ENCODE measurements at places on chromosomes 13 and 19.

DNA sequence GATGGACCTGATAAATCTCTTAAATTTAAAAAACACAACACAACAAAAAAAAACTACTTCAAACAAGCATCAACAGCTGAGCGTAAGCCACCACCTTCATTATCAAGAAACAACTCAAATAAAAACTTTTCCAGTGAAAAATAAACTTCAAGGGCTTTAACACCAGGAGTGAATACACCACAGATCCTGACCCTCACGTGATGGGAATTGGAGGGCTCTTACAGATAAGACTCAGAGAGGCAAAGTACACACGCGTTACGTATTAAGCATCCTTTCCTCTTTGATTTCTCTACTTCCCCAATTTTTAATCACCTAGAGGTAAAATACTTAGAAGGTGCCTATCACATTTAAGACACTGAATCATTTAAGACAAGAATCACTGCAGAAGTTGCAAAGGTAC, 573 bp upstream of the STARD13 start:
- no peak for DNase-seq

DNA sequence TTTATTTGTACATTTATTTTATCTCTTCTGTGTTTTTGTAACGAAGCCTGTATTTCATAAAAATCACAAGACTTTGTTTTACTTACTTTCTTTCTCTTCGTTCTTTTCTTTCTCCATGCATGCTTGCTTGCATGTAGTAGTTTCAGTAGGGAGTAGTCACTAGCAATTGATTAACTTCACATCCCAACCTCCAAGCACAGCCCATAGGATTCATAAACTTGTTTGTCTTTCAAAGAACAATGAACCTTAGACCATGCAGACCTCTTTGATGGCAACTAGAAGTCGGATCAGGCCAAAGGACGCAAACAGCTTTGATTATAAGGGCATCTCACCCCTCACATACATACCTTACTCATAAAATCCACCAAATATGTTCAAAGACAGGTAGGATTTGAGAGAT, 3.1 kb upstream of the PRR20A start:
- no peak for DNase-seq

- DNase-seq, result no peak
Observed at GRCh38 chr13:42751693-42752092, 29.7 kb upstream of the FAM216B start.

DNA sequence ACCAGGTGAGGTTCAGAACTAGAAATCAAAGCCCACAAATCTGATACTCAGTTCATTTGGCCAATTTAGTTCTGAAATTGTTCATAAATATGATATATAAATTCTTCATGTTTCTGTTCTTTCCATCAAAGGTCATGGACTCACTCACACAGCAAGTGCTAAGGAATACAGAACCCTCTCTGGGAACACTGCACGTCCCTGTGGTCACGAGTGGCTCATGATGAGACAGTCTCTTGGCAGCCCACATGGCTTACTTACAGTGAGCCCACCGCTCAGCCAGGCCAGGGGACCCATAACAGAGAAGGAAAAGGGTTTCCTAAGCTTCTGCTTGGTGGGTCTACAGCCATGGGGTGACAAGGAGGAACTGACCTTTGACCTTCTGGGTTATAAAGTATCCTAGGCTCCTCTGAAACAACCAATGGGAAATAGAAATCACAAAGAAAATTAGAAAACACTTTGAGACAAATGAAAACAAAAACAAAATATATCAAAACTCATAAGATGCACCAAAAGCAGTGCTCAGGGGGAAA, 67.4 kb downstream of the CDADC1 start:
- no peak for DNase-seq

DNA sequence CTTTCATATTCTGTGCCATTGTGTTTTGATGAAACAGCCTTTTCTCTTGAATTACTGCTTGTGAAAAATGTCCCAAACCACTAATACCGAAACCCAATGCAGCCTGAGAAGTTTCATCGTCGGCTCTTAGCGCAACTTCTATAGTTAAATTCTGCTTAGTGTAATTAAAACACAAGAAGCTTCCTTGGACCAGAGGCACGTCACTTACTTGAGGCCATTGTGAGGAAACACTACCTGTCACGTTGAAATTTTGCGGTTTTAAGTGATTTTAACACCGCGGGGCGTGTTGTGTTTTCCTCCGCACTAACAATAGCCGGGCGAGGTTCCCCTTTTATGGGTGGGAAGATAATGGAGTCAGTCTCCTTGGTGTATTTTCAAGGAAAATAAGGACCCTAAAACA, 70.9 kb downstream of the GGACT start:
- DNase-seq, result no peak

- DNase-seq, result no peak
Observed at GRCh38 chr13:58838615-58839014, 1207.1 kb downstream of the PCDH17 start.

DNA sequence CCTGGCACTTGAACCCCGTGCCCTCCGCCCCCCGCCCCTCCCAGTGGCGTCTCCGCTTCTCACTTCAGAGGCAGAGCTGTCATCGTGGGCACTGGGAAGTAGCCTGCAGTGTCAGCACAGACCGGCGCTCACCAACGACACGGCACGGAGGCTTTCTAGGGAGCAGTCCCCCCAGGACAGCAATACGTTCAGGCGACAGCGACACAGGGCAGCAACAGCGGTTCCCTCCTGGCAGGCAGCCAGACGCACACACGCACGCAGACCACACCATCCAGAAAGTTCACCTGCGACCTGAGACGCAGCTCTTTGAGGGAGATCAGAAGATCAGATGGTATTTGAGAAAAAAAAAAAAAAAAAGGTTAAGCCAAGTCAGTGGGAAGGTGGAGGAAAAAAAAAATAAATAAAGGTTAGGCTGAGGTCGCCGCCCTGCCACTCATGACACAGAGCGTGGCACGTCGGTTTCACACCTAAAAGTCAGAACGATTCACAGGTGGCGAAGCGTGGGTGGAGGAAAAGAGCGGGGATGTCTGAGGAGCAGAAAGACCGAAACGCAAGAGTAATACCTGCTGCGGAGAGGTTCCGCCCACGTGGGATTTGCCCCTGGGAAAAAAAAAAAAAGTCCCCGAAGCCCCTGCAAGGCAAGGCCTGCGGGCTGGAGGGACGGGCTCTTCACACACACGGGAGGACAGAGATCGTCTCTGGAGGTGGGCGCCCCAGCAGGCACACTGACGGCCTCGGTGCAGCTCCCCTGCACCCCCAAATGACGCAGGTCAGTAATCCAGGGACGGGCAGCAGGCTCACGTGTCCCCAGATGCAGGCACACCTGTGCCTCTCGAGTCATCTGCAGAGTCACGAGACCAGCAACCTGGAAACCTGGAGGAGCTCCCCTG, 94.5 kb downstream of the GNG7 start:
- DNase-seq, result peak; percentile 90

GRCh38 chr19:39847525-39847924, 1.3 kb upstream of the FBL start:
- DNase-seq, result no peak

GRCh38 chr13:41457589-41458186, 338 bp downstream of the RGCC start:
- peak; percentile 76 for DNase-seq

- DNase-seq, result no peak
Observed at GRCh38 chr13:66528180-66528579, 702.0 kb downstream of the PCDH9 start.

GRCh38 chr13:99356262-99357091, 49.3 kb upstream of the GPR183 start:
- peak; percentile 74 for DNase-seq

GRCh38 chr13:52845766-52846566, 2.5 kb downstream of the PCDH8 start:
- DNase-seq, result peak; percentile 72

DNA sequence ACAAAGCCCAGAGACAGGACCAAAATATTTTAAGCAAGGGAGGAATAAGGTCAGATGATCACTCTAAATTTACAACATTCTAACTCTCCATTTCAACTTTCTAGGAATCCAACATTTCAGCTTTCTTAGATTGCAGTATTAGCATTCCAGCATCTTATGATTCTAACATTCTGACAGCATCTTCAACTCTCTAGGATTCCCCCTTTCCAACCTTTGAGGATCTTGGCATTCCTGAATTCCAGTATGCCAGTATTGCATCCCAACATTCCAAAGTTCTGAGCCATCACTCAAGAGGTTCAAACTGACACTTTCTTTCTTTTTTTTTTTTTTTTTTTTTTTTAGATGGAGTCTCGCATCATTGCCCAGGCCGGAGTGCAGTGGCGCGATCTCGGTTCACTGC, 13.8 kb downstream of the TGFB1 start:
- DNase-seq, result no peak

DNA sequence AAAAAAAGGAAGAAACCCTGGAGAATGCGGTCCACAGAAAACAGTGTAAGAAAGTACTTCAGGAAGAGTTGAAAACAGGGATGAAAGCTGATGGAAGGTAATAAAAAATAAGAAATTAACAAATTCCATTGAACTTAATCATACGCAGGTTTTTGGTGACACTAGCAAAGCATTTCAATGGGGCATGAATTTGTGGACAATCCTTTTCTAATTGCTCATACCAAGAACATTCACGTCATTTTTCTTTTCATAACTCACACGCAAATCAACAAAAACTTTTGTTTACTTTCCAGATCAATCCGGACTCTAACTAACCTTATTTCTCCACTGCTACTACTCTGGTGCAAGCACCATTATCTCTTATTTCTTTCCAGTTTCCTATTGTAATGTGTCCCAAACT, 1195.0 kb downstream of the SLITRK5 start:
- DNase-seq, result no peak

DNA sequence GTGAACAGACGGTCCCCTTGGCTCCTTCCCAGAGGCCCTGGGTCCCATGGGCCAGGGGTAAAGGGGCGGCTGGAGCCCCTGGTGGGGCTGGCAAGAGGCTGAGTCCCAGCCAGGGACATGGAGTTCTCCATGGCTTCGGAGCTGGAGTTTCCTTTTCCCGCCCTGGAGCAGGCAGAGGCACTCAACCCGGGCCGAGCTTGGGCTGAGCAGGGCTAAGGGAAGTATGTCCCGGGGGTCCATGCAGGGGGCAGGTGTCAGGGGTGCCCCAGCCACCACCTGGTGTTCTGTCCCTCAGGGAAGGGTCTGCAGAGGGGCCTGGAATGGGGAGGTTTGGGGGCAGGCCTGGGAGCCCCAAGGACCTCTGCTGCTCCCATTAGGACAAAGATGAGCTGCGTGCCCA, 54.0 kb upstream of the TPM4 start:
- DNase-seq, result no peak

DNA sequence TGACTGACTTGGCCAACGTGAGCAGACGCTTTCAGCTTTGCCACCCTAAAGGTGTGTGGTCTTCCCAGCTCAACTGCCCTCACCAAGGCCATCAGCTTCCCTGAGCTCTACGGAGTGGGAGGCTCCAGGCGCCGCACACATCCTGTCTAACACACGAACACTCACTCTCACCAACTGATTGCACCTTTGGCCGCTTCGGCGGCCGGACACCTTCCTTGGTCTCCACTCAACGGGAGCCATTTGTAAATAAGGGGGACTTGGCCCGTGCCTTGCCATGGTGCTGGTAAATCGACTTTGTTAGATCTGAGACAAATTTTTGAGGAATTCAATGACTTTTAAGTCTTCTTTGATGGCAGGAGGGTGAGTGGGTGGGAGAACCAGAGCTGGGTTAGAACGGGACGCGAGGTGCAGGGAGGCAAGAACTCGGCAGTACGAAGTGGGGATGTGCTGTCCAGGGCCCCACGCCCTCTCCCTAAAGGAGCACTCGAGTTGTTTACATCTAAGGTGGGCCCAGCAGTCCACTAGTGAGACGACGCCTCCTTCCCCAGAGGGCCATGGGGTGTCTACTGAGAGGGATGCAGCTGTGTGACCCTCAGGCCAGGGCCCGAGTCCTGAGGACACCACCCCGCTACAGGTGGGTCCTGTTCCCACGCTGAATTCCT, 4.4 kb downstream of the C13orf46 start:
- DNase-seq, result no peak

DNA sequence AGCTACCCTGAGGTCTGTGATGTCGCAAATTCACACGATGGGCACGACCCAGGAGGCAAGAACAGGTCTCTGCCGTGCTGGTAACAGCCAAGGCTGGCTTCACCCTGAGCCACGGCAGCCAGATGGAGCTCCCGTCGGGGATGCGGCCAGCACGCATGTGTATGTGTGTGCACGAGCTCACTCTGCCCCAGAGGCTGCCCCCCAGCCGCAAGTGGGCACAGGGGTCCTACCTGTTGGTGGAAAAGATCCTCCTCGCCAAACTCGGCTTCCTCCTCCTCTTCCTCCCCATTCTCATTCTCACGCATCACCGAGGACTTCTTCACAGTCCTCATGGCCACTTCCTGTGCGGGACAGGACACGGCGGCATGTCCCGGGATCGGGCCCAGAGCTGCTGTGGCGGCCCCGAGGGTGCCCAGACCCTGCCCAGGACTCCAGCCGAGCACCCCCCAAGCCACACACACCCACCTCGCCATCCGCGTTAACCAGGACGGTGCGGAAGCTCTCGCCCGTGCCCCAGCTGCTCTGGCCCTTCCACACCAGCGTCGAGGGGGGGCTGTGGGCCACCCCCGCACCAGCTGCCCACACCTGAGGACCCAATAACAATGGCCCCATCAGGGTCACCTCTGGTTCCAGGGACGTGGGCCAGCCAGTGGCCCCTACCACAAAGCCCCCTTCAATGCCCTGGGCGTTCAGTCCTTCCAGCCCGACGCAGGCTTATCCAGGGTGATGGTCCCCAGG, 4.1 kb upstream of the TIMM13 start:
- DNase-seq, result no peak

DNA sequence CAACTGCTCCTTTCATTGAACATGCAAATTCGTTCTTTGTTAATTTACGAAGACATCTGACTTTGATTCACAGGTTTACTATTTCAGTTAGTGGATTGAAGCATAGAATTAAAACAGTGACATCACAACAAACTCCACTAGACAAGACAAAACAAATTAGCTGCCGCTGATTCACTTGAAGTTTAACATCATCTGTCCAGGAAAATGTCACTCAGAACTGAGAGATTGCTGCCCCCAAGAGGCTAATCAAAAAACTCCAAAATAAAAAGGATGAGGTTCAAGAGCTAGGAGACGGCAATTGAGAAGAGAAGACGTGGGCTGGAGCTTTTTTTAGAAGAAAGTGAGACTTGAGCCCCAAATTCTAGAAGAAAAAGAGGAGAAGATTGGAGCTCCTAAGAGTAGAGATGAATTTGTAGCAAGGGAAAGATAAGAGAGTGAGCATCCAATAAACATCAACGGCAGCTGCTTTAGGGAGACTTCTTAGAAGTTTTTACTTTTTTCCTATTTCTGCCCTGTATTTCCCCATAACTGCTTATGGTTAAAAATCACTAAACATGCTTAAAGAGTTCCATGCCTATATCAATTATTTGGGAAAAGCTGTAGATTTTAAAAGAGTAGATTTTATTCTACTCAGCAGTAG, 40.8 kb upstream of the TPP2 start:
- no peak for DNase-seq

- no peak for DNase-seq
Observed at GRCh38 chr13:109396266-109396665, 390.1 kb downstream of the IRS2 start.

Data from activated CD8-positive, alpha-beta memory T cell treated with anti-CD3 and anti-CD28 coated beads, Interleukin-2, amount 50 U/mL, for 48 hours (primary cell).